Tibial nerve (tissue), 4 donors: ENCODE measurements at places on chromosomes 3 and 15.

- no peak for DNase-seq
These were observed 66.9 kb upstream of the PRR20G start for GRCh38 chr3:127354761-127355160.

DNA sequence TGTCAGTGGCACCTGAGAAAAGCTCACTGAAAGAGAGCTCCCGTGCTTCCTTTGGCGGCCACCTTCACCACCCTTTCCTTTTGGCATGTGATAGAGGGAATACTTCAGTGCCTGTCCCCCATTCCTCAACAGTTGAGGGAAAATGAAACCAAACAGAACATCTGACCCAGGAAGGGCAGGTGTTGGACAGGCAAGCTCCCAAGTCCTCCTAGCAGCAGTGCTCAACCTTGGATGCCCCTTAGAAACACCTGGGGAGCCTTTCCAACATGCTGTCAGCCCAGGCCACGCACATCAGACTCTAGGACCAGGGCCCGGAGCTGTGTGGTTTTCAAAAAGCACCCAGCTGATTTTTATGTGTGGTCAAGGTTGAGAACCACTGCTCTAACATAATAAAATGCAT lies 22.4 kb downstream of the LDHAL6B start:
- no peak for DNase-seq

GRCh38 chr3:123723522-123724168 lies 138.8 kb upstream of the HACD2 start:
- no peak for DNase-seq

GRCh38 chr3:51675201-51675611 lies 4.2 kb downstream of the TEX264 start:
- DNase-seq: no peak

- no peak for DNase-seq
These were observed 320.5 kb upstream of the UMPS start for GRCh38 chr3:124409650-124410275.
